ENCODE measurements at places on chromosomes 6 and 20. TPM values are rescaled to one million over a fixed set of nuclear protein-coding genes. Genes with fewer than 3 reads are reported as not detected.

GRCh38 chr20:45246109-45246508 lies 8.3 kb downstream of the SLPI start:
- no peaks in the 10 kb centered on the region for H3K36me3 ChIP-seq
- no peak for DNase-seq
- H3K27me3 ChIP-seq, result peaks cover 12% of the 10 kb centered on the region
- H3K27ac ChIP-seq, result no peak overlapping the region
- no peaks in the 10 kb centered on the region for H3K4me1 ChIP-seq
- H3K4me3 ChIP-seq, result no peak overlapping the region

- no peaks in the 10 kb centered on the region for H3K4me1 ChIP-seq
- no peak for DNase-seq
- no peak overlapping the region for H3K4me3 ChIP-seq
- no peak overlapping the region for H3K27ac ChIP-seq
- H3K36me3 ChIP-seq, result no peaks in the 10 kb centered on the region
- no peaks in the 10 kb centered on the region for H3K27me3 ChIP-seq
These were observed 396.0 kb upstream of the BTBD3 start for GRCh38 chr20:11521476-11522365.

DNA sequence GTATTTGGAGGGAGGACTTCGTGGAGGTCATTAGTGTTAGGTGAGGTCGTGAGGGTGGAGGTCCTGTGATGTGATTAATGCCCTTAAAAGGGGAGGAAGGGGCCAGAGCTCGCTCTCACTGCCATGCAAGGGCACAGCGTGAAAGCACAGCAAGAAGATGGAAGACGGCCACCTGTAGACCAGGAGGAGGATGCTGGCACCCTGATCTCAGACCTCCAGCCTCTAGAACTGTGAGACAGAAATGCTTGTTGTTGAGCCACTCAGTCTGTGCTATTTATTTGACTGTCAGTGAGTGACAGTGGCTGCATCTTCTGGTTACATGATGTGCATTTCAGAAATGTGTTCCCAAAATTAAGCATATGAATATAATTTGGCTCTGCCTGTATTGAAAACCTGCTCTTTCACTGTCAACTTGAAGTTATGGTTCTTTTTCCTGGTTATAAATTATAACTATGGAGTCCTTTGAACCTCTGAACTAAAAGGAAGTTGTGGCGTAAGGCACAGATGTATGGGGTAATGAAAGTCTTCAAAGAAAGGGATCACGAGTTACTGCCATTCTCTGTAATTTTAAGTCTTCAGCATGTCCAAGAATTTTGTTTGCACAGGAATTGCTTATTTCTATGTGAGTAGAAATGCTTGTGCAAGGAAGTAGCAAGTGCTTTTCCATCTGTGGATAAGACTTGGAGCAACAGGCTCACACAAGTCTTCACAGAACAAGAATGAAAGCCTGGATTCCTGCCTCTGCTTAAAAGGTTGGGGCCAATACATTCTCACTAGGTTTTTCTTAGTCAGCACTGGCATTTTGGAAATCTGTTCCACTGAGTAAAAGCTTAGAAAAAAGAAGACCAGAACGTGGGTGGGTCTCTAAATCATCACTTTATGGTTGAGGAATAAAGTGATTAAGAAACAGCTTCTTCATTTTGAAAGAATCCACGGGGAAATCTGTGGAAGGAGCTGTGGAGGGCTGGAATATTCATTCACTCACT lies 10.3 kb downstream of the PPP1R14C start:
- H3K4me1 ChIP-seq, result no peaks in the 10 kb centered on the region
- H3K27me3 ChIP-seq, result no peaks in the 10 kb centered on the region
- no peak overlapping the region for H3K4me3 ChIP-seq
- no peak for DNase-seq
- no peaks in the 10 kb centered on the region for H3K36me3 ChIP-seq

DNA sequence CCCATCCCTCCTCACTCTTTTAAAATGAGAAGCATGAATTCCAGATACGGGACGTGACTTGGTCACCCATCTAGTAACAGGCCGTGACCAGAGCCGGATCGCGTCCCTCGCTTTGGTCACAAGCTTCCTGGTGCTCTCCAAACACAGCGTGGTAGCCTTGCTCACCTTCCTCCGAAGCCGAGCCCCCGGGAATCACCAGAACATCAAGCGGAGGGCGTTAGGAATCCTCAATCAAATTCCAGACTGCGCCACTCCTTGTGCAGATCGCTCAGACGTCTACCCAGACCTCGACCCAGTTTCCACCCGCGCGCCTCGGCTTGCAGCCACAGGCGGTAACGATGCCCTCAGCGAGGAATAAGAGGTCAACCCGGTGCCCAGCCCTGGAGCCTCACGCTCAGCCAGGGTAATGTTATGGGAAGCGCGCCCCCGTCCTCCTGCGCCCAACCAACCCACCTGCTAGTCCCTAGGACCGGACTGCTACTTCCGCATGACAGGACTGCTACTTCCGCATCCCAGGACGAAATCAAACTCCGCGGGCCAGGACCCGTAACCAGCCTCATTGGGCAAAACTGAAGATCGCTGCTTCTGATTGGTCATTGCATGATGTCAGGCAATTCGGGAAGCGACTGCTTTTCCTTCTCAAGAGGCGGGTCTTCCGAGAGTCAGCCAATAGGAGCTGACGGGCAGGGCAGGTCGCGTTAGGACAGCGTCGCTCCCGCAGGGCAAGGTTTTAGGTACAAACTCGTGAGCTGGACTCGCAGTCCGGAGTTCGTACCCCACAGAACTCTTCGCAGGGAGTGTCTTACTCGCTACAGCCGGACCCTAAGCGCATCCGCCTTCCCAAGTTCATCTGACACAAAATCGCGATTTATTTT lies at the start of gene MTFR2:
TSS of gene MTFR2 (minus strand) at position 501 of the 875 bp plus-strand sequence. CDS start 1,212 bp downstream, outside the sequence.
- peak within 1 kb of the TSS; percentile 20 for H3K27ac ChIP-seq
- H3K36me3 ChIP-seq, result no peaks in the 10 kb centered on the region
- peak within 1 kb of the TSS; percentile 91 for H3K4me3 ChIP-seq
- no peaks in the 10 kb centered on the region for H3K27me3 ChIP-seq

DNA sequence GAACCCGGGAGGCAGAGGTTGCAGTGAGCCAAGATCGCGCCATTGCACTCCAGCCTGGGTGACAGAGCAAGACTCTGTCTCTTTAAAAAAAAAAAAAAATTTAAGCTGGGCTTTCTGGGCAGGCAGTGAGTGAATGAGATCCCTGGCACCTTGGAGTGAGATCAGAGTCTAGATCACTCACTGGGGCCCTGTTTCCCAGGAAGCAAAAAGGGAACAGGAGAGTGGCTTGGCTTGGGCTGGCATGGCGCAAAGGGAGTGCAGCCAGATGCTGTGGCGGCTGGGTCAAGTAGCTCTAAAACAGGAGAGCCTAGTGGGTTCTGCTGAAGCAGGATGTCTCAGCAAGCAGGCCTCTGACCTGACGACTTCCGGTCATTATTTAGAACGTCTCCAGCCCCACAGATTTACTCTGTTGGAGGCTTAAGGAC lies 10.4 kb downstream of the PLCG1 start:
- no peaks in the 10 kb centered on the region for H3K27me3 ChIP-seq
- no peak overlapping the region for H3K4me3 ChIP-seq
- peaks cover 38% of the 10 kb centered on the region for H3K4me1 ChIP-seq
- no peaks in the 10 kb centered on the region for H3K36me3 ChIP-seq
- no peak overlapping the region for H3K27ac ChIP-seq

DNA sequence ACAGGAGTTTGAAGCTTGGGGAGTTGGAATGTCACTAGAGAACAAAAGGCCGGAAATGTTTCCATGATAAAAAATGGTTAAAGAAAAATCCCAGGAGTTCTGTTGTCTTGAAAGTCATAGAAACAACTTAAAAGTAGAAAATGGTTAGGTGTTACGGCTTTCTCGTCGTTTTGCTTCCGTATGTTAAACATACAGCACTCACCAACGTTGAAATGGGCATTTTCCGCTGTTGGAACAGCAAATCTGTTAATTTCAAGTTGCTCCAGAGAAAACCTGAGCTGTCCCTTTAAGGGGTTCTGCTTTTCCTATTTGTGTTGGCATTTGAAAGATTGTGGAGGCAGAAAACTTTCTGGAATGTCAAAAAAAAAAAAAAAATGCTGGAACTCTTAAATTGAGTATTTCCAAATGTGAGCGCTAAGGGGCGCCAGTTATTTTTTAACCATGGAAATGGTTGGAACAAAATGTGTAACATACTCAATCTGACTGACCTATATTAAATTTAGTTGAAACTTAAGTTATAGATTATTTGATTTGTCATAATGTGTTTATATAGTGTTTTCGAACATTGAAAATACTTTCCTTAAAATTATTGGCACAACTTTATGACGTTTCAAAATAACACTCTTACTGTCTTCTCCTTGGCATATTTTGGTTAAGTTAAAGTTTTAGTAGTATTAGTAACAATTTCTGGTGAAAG lies 2.2 kb downstream of the QKI start:
- H3K36me3 ChIP-seq, result no peaks in the 10 kb centered on the region
- peak overlapping the region; percentile 84 for H3K27ac ChIP-seq
- H3K4me1 ChIP-seq, result peaks cover 18% of the 10 kb centered on the region
- H3K27me3 ChIP-seq, result no peaks in the 10 kb centered on the region

DNA sequence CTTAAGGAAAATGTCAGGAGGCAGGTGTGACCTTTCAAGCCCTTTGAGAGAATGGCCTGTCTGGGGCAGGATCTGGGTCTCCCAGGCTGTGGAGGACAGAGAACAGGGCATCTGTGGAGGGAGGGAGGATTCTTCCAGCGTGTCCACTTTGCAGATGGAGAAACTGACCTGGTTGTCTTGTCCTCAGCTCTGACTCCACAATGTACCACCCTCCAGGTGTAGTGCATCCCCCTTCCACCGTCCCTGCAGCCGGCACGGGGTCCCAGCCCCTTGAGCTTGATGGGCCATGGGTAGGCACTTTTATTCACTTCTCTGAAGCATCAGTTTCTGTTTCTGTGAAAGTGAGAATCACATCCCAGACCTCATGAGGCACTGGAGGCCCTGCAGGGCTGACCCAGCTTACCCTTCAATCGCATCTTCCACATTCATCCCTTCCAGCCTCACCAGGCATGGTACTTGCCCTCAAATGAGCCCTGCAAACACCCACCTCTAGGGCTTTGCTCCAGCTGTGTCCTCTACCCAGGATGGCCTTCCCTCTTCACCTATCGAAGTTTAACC lies 4.6 kb upstream of the TGM2 start:
- no peaks in the 10 kb centered on the region for H3K36me3 ChIP-seq
- no peaks in the 10 kb centered on the region for H3K27me3 ChIP-seq
- no peak overlapping the region for H3K4me3 ChIP-seq
- no peak for DNase-seq

- H3K4me1 ChIP-seq, result no peaks in the 10 kb centered on the region
- no peaks in the 10 kb centered on the region for H3K27me3 ChIP-seq
- H3K27ac ChIP-seq, result no peak overlapping the region
- no peak for DNase-seq
These were observed 22.5 kb downstream of the SUMO4 start for GRCh38 chr6:149422581-149422980.

- no peaks in the 10 kb centered on the region for H3K36me3 ChIP-seq
- no peak for DNase-seq
- no peak overlapping the region for H3K27ac ChIP-seq
- H3K4me1 ChIP-seq, result peaks cover 68% of the 10 kb centered on the region
- no peak overlapping the region for H3K4me3 ChIP-seq
- H3K27me3 ChIP-seq, result no peaks in the 10 kb centered on the region
These were observed 7.8 kb upstream of the TXNDC5 start for GRCh38 chr6:7918403-7918802.

DNA sequence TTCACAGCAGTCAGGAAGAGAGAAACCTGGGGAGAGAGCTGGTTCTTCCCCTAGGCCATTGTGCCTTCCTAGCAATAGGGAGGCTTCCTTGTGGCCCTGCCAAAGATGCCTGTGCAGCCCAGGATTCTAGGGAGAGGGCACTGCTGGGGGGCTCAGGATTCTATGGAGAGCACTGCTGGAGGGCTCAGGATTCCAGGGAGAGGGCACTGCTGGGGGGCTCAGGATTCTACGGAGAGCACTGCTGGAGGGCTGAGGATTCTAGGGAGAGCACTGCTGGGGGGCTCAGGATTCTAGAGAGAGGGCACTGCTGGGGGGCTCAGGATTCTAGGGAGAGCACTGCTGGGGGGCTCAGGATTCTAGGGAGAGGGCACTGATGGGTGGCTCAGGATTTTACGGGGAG lies 25.8 kb downstream of the EDN3 start:
- H3K36me3 ChIP-seq, result no peaks in the 10 kb centered on the region
- H3K4me1 ChIP-seq, result no peaks in the 10 kb centered on the region
- no peaks in the 10 kb centered on the region for H3K27me3 ChIP-seq
- H3K27ac ChIP-seq, result no peak overlapping the region

DNA sequence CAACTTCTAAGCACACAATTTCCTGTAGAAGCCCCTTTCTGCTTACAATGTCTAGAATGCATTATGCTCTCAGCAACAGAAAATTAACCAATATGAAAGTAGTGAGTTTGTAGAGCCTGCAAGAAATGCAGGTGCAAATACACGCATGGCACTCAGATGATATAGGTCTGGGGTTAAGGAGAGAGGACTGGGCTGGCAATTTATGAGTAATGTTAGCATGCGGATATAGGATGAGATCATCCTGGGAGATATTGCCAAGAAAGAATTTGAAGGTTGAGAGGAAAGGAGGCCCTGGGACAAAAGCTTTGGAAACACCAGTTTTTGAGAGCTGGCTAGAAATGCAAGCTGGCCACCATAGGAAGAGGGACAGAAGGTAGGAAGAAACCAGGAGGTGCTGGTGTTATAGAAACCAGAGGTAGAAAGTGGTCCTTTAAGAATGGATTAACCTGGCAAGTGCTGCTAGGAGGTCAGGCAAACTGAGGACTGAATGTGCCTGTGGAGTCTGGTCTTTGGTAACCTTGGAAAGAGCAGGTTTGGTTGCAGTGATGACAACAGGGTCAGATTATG lies 183.2 kb upstream of the MYLIP start:
- no peaks in the 10 kb centered on the region for H3K4me1 ChIP-seq

GRCh38 chr6:115969930-115970273 lies 90.8 kb downstream of the FRK start:
- no peaks in the 10 kb centered on the region for H3K4me1 ChIP-seq
- no peaks in the 10 kb centered on the region for H3K27me3 ChIP-seq
- no peaks in the 10 kb centered on the region for H3K36me3 ChIP-seq

DNA sequence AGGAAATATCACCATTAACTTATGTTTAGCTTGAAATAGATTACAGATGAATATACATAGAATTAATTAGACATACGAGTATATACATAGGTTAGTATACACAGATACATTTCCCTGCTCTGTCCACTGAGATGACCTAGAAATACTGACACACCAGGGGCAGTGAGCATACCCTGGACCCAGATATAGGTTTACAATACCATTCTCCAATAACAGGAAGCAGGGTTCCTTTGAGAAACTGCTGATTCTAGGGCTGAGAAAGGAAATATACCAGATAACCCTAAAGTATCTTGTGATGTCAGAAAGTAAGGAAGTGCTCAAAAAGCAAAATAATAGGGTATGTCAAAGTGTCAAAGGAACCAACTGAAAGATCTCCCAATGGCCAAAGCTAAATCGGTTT lies 322.5 kb downstream of the HAO1 start:
- no peaks in the 10 kb centered on the region for H3K36me3 ChIP-seq
- no peaks in the 10 kb centered on the region for H3K27me3 ChIP-seq
- no peak overlapping the region for H3K27ac ChIP-seq

SMLR1 gene
- not detected for polyA plus RNA-seq

SOX12 gene
- polyA plus RNA-seq, result 4.6 TPM

BTN2A1 gene
- 55.1 TPM for polyA plus RNA-seq

ARG1 gene
- polyA plus RNA-seq, result not detected

TMEM244 gene
- polyA plus RNA-seq, result not detected

OPRM1 gene
- not detected for polyA plus RNA-seq

C6orf58 gene
- not detected for polyA plus RNA-seq
